ENCODE measurements at places on chromosomes 12 and 14.
A peak's percentile ranks its signal among the peaks of the same experiment; 100 is the strongest.

DNA sequence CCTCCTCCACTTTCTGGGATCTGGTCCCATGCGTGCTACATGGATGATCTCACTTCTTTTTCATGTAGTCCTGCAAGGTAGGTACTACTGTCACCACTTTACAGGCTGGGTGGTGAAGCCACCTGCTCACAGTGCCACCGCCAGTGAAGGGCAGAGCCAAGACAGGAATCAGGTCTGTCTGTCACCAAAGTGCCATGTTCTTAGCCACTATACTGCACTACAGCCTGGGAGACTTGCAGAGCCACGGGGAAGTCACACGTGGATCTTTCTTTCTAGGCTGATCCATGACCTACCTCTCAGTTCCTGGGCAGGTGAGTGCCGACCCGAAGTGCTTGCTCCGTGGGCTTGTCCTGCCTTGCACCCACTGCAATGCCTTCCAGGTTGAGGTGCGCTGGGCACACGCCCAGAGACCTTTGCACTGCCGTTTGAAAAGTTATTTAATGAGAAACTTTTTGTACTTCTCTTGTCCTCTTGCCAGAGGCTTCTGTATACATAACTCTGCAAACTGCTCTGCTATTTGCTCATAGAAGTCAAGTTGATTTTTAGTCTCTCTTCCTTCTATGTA, 19.7 kb upstream of the CLMN start:
- DNase-seq: no peak

- no peak for DNase-seq
Observed at GRCh38 chr12:57381693-57382220, 49.1 kb downstream of the R3HDM2 start.

DNA sequence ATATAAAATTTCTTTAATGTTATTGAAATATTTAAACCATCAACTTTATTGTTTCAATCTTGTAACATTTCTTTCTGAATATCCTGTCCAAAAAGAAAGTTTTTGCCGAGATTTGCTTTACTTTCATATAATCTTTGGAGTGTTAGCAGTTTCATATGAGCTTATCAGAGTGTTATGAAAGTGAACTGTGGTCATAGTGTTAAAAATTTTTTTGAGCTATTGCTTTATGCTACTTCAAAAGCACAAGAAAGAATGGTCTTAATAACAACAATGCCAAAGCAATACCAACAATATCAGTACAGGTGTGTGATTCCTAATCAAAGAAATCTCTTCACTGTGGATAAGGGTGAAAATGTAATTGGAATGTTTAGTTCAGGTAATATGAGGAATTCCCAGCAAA, 1994.9 kb upstream of the FLRT2 start:
- DNase-seq: no peak

GRCh38 chr14:101125719-101126651, 222.5 kb upstream of the RTL1 start:
- DNase-seq: peak; percentile 83

GRCh38 chr14:54116972-54117371, 160.3 kb upstream of the BMP4 start:
- no peak for DNase-seq

DNA sequence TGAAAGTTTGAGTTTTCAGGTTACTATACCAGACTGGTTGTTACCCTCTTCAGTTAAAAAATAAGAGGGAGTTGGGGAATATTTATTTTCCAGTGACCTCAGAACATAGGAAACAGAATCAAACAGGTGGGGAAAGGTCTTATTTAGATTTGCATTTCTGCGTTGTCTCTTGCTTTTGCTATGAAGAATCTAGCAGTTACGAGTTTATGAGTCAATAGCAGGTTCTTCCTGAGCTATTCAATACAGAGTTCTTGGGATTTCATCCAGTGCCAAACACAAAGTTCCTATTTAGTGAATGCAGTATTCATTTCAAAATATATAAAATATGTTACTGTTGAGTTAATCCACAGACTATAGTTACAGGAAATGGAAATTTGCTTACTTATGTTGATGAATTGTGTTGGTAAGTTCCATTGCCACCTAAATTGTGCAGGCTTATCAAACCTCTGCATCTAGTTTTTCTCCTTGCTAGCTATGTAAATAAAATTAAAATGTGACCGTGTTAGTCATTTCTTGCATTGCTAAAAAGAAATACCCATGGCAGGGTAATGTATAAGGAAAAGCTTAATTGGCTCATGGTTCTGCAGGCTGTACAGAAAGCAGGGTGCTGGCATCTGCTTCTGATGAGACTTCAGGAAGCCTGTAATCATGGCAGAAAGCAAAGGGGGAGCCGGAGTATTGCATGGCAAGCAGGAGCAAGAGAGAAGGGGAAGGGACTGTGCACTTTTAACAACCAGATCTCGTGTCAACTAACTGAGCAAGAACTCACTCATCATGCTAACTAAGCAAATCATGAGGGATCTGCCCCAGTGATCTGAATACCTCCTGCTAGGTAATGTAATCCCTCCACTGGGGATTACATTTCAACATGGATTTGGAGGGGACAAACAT, 110.2 kb downstream of the KTN1 start:
- DNase-seq: no peak

DNA sequence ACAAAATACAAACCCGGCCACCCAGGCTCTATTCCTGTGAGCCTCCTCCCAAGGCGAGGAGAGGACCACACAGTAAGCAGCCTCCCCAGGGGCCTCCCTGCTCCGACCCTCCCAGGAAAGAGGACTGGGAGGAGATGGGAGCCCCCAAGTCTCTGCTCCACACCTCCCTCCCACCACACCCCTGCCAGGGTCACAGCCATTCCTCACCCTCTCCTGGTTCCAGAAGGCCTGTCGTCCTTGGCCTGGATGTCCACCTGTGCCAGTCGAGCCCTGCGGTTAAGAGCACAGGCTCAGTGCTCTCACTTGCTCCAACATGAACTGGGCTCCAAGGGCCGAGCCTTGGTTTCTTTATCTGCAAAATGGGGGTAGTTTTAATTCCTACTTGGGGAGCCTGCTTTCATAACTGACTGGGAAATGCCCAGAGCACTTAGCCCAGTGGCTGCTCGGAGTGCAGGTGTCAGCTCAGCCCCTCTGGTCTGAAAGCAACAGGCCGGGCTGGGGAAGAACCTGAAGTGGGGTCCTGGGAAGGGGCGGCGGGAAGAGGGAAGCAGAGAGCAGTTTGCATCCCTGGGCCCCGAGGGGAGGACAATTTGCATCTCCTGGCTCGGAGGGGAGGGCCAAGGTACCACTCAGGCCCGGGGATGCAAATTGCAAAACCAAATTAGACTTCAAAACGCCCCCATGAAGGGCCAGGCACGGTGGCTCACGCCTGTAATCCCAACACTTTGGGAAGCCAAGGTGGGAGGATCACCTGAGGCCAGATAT, 23.6 kb downstream of the TCHP start:
- no peak for DNase-seq

GRCh38 chr12:108449478-108449877, 65.6 kb upstream of the FICD start:
- DNase-seq: no peak

DNA sequence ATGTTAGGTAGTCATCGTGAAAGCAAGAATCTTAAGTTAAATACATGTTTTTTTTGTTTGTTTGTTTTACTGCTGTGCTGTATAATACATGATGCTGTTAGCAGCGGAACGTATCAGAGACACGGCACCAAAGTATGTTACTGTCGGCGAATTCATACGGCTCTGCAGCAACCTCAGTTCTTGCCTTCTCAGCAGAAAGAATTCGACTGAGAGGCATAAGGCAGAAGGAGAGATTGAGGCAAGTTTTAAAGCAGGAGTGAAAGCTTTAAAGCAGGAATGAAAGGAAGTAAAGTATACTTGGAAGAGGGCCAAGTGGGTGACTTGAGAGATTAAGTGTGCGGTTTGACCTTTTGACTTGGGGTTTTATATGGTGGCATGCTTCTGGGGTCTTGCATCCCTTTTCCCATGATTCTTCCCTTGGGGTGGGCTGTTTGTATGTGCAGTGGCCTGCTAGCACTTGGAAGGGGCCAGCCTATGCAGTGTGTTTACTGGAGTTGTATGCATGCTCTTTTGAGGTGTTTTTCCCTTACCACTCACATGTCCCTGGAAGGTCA, 23.7 kb downstream of the LEMD3 start:
- no peak for DNase-seq

DNA sequence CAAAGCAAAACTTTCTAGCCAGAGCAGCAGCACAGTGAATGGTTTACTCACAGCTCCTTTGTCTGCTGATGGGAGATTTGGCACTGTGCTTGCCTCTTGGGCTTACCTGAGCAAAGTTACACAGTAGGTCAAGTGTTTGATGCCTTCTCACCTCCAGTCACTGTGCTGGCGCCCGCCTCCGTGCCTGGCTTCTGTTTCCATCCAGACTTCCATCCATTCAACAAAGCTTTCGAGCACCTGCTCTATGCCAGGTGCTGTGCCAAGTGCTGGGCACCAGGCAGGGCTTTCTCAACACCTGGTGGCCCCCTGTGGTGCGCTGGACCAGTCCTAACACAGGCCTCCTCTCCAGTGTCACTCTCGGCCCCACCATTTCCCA, 199.2 kb upstream of the EEA1 start:
- no peak for DNase-seq

- peak; percentile 48 for DNase-seq
Observed at GRCh38 chr14:38389681-38390080, 133.8 kb upstream of the CLEC14A start.
